ENCODE measurements at places on chromosomes 3 and 15.
A peak's percentile ranks its signal among the peaks of the same experiment; 100 is the strongest.

- DNase-seq, result no peak
Measured at GRCh38 chr3:150055332-150055731, 84.6 kb upstream of the PFN2 start.

GRCh38 chr3:187941135-187941847 lies 196.0 kb upstream of the BCL6 start:
- DNase-seq, result no peak

- no peak for DNase-seq
Measured at GRCh38 chr3:58659051-58659675, 7.4 kb downstream of the FAM3D start.

DNA sequence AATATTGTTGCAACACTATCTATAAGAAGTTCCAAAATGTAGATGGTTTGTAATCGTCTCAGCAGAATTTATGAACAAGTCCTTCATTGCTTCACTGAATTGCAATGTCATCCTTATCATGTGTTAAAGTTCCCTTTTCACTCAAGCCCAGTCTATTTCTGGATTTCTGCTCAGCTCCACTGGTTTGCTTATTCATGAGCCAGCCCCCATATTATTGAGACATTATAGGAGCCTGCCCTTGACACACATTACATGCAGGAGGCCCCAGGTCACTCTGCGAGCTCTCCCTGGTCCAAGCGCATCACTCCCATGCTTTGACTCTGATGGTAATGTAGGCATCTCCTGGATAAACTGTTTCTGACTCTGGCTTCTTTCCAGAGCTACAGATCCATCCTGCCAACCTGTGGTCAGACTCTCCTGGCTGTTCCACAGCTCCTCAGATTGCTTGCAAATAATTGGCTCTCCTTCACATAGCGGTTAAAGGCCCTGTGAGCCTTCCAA lies 56.9 kb downstream of the ABTB1 start:
- no peak for DNase-seq

DNA sequence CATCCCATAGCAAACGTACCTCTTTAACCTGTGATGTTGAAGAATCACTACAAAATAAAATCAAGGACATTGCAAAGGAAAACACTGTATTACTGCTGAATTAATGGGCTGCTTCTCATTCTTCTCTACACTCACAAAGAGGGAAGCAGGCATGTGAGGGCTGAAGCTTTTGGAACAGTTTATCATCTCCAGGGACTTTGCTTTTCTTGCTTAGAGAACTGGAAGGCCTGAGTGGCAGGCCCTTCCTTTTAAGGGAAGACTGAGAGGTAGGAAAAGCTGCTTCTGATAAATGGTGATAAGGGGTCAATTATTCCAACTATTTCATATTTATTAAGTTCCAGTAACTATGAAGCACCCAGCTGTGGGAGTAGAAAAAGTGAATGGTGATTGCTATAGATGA lies 649.6 kb downstream of the NTRK3 start:
- DNase-seq, result no peak

GRCh38 chr15:74208496-74208895 lies 5.9 kb upstream of the STRA6 start:
- no peak for DNase-seq

- DNase-seq, result peak; percentile 82
Measured at GRCh38 chr3:196179380-196180308, 31.6 kb downstream of the ZDHHC19 start.

GRCh38 chr3:19427422-19428149 lies 279.3 kb downstream of the KCNH8 start:
- no peak for DNase-seq

GRCh38 chr3:51876186-51876585 lies 785 bp upstream of the IQCF5 start:
- DNase-seq, result no peak

DNA sequence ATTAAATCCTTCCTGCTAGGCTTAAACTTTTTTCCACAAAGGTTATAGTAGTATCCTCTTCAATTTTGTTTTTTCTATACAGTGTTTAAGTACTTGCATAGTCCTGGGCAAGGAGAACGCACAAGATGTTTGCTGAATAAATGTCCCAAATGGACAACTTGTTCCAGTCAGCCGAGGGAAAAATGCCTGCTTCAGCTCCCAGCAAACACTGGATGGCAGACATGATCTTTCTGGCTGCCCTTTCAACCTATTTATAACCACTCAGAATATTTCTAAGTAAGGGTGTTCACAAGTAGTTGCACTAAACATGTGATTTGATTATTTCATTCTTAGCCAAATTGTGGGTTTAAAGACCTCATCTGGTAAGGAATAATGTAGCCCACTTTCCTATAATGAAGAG lies 29.8 kb downstream of the GNB4 start:
- DNase-seq, result no peak

DNA sequence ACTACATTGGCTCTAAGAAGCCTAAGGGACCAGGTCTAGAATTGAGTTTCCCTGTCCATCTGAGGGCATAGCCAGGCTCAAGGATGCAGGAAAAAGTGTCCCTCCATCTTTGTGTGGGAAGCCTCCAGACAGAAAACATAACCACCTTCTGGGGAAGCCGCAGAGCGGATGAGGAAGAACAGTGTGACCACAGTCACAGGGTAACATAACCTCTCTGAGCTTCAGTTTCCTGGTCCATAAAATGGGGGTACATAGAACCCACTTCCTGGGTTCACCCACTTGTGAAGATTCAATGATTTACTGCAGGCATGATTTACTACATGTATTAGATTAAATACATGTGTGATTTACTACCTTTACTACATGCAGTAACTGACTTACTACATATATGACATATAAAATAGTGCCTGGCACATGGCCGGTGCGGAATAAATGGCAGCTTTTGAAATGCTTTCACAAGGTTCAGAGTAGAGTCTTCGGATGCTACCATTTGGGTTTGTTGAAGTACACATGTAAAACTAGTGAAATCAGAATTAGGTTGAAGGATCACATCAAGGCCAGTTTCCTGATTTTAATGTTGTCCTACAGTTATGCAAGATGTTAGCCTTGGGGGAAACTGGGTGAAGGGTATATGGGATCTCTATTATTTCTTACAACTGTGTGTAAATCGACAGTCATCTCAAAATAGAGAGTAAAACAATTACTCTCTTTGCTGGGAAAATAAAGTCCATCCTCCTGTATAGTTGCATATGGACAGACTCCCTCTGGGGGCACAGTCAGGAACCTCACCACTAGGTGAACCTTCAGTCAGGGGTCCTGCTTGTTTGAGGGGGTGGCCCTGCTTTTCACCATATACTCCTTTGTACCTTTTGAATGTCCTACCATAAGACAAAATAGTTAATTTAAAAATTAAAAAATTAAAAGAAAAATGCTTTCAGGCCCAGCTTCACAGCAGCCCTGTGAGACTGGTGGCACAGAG lies 86.0 kb downstream of the SEMA5B start:
- DNase-seq, result no peak

DNA sequence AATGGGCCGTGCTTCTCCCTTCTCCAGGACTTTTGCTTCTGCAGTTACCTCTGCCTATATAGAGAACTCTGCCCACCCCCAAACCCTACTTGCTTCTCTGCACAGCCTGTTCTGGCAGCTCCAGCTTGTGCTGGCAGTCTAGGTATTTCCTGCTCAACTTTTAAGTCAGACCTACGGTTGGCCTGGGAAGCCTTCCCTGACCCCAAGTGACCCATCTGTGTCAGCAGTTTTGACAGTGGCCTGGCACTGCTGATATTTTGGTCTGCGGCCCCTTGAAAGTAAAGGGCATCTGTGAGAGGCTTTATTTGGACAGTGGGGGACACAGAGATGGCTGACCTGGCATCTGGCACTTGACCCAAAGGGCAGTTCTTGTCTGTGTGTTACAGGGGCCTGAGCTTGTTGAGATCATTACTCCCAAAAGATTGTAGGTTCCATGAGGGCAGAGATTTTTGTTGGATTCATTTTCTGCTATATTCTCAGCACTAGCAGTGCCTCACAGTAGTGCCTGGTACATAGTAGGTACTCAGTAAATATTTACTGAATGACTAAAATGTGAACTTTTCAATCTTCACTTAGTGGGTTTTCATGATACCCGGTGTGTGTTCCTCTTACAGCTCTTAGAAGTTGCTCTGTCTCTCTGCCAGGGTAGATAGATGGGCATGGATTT lies 55.2 kb upstream of the TRAK1 start:
- DNase-seq, result no peak

GRCh38 chr15:100885811-100886210 lies 6.2 kb downstream of the ALDH1A3 start:
- DNase-seq, result no peak

- no peak for DNase-seq
Measured at GRCh38 chr15:29003191-29003839, 117.5 kb downstream of the APBA2 start.

DNA sequence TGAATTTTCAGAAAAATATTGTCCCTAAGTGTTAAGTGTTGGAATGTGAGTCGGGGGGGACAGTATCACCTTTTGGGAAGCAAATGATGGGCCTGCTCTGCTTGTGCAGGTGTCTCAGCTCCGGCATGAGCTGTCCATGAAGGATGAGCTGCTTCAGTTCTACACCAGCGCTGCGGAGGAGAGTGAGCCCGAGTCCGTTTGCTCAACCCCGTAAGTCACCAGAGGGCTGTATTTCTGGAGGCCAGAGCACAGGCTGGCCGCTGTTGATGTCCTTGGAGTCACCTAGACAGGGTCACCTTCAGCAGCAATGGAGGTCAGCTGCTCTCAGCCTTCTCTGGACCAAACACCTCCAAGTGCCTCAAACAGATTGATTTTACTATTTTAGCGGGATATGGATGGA lies 78.0 kb downstream of the CCK start:
- DNase-seq, result no peak

DNA sequence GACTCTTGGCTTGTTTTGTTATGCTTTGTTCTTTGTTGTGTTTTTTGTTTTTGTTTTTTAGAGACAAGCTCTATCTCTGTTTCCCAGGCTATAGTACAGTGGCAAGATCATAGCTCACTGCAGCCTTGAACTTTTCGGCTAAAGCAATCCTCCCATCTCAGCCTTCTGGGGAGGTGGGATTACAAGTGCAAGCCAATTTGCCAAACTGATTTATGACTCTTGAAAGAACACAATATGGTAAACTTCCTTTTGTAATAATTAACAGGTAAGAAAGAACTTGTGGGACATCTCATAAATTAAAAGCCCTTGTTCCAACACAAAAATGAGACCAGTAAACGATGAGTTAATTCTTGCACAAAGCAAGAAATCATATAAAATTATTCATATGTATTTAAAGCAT lies 476.3 kb downstream of the MAGI1 start:
- DNase-seq, result no peak

DNA sequence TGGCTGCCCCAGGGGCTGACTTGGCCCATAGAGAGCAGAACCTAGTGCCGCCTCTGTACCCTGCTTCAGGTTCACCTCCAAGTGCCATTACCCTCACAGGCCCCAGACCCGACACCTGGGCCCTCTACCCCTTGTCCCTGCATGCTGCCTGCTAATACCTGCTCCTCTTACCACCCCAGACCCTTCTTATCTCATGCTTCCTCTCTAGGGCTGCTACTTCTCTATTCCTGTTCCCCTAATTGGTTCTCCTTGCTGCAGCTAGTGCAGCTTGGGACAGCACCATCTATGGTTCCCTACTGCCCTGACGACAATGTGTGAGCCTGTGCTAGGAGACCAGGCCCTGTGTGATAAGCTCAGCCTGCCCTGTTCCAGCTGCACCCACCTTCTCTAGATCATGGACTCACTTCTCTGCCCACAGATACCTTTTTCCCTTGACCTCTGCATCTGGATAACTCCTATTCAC lies 15.3 kb downstream of the HDAC11 start:
- no peak for DNase-seq

DNA sequence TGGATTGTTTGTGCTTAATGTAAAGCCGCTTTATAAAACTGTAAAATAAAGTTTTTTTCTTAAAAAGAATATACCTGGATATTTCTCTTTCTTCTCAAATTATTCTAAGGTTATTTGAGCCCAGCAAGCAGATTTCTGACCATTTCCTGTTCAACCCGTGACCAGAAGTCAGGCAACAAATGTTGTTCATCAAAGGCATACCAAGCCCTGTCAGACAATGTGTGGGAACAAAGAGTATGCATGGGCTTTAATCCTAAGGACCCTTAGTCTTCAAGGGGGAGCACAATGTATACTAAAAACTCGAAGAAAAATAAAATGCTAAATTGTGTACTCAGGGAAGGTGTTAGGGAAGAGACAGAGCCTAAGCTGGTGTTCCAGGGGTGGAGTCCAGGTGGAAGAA lies 26.6 kb upstream of the PAQR5 start:
- no peak for DNase-seq

DNA sequence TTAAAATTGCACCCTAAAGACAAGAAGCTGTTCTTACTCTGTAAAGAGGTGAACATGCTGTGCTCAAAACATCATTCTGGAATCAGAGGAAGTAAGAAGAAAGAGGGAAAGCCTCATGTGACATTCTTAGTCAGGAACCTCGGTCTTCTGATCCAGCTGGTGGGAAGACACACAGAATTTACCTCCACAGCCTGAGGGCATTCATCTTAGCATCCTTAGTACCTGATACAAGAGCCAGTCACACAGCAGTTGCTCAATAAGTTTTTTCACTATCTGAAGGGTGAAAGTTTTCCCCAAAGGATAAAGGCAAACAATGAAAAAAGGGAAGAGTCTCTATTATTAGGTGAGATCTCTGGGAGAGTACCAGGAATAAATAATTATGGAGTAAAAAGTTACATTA lies 116.8 kb downstream of the SEMA6D start:
- no peak for DNase-seq

DNA sequence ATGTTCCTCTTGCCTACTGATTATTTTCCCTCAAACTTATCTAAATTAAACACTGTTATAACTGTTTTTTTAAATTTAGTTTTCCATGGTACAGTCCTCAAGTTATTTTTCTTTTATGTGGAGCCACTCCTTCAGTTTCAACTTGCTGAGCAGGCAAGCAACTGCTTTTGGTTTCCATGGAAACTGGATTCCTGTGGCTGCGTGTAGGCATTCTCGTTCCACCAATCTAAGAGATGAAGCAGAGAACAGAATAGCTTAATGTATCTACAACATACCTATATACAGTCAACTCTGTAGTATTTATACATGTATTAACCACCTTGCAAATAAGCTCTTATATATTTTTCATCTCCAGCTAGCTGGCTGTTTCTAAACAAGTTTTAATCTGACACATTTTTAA lies 25.8 kb upstream of the ANXA2 start:
- DNase-seq, result no peak

DNA sequence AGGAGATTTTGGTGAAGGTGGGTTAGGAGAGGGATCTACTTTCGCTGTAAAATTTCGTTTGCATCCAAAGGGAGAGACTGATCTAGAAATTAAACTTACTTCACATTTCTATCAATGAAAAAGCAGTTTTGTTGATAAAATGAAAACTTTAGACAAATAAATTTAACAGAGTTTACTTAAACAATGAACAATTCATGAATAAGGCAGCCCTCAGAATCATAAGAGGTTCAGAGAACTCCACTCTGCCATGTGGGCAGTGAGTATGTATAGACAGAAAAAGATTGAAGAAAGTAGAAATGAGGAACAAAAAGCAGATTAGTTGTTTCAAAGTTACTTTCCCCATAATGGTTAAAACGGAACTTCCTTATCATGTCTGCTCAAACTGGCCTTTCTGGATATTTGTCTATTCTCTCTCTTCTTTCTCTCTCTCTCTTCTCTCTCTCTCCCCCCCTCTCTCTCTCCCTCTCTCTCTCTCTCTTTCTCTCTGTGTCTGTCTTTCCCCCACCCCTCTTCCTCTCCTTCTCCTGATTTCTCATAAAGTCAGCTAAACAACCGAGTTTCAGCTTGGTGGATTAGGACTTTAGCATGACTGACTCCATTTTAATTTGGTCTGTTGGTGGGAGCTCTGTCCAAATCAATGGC lies 248.9 kb downstream of the TJP1 start:
- no peak for DNase-seq
